ENCODE measurements at places on chromosomes 7 and 10. TPM values are rescaled to one million over a fixed set of nuclear protein-coding genes. Genes with fewer than 3 reads are reported as not detected.

The CALY gene
- not detected for total RNA-seq

The USP54 gene
- total RNA-seq = 67.9 TPM

The VWA2 gene
- 12.6 TPM for total RNA-seq

The COBL gene
- 30.4 TPM for total RNA-seq

The ZNF503 gene
- total RNA-seq = 25.1 TPM

The FAM24A gene
- total RNA-seq = not detected

DNA sequence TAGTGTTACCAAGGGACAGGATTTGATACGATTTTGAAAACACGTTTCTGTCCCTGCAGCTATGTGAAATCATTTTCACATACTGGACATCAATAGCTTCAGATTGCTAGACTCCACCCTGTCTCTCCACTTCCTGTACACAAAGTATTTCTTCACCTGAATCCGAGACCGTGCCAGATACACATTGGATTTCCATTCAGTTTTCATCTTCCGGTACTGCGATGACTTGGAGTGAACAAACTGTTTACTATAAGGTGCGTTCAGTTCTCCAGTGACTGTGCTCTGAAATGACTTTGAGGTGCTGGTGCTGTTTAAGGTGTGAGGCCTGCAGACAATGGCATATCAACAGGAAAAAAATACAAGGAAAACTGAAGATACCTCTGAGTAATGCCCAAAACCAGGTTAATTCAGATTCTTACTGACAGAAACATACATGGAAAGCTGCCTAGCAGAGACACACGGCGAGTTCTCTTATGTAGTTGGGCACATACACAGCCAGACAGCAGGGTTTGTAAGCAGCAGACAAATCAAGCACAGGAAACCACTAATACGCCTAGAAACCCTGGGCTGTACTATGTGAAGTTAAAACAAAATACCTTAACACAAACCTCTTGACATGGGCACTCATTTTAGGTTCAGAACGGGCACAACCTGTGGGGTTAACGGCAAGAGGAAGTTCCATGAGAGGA, 119.2 kb downstream of the GALNT11 start:
- no peak overlapping the region for H3K4me3 ChIP-seq
- H3K27ac ChIP-seq = no peak overlapping the region
- H3K36me3 ChIP-seq = peaks cover 84% of the 10 kb centered on the region
- no peaks in the 10 kb centered on the region for H3K27me3 ChIP-seq
- no peak for DNase-seq

DNA sequence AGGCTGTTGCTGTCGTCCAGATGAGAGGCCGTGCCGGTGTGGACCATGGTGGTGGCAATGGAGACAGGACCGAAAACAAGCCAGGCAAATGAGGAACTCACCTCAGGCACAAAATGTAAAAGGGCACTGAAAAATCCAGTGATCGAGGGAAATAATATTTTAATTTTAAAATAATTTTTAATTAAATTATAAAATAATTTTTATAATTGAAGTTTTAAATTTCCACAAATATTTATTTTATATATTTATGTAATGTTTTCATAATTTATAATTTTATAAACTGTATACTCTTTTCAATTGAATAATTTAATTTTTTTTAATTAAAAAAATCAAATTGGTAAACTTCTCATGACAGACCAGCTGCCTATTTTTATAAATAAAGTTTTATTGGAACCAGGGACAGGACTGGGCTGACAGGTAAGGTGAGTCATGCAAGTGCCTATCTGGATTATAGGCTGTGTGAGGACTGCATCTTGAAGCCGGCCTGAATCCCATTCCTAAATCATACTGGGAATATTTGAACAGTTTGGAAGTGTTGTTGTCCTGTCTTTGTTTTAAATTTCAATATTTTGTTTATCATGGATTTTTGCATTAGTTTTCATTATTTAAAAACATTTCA, 15.6 kb downstream of the ACSM6 start:
- H3K4me3 ChIP-seq = no peak overlapping the region
- H3K27me3 ChIP-seq = no peaks in the 10 kb centered on the region
- no peak for DNase-seq
- H3K4me1 ChIP-seq = no peaks in the 10 kb centered on the region
- H3K27ac ChIP-seq = no peak overlapping the region

GRCh38 chr7:20359341-20359963, 28.8 kb downstream of the ITGB8 start:
- no peak overlapping the region for H3K4me3 ChIP-seq
- H3K27me3 ChIP-seq = no peaks in the 10 kb centered on the region
- no peak overlapping the region for H3K27ac ChIP-seq
- no peak for DNase-seq
- no peaks in the 10 kb centered on the region for H3K4me1 ChIP-seq

- H3K27me3 ChIP-seq = no peaks in the 10 kb centered on the region
- no peak overlapping the region for H3K27ac ChIP-seq
- peaks cover 18% of the 10 kb centered on the region for H3K4me1 ChIP-seq
These were observed 244.8 kb downstream of the KCNMA1 start for GRCh38 chr10:77392851-77393250.

DNA sequence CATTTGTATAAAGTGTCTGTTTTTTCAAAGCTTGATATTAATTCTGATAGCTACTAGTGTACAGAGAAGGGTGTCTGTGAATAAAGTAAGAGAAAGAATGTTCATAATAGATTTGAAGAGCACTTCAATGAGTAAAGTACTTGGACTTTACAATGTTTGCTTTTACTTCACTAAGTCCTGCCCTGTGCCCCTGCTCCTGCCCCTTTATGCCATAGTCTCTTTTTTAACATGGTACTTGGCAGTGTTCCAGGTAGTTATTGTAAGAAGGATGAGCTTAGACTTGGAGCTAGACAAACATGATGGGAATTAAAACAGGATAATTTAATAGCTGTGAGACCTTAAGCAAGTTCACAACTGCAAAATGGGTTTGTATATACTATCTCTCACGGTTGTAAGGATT, 41.0 kb downstream of the ZEB1 start:
- no peaks in the 10 kb centered on the region for H3K27me3 ChIP-seq
- peaks cover 6% of the 10 kb centered on the region for H3K36me3 ChIP-seq
- no peak overlapping the region for H3K4me3 ChIP-seq

DNA sequence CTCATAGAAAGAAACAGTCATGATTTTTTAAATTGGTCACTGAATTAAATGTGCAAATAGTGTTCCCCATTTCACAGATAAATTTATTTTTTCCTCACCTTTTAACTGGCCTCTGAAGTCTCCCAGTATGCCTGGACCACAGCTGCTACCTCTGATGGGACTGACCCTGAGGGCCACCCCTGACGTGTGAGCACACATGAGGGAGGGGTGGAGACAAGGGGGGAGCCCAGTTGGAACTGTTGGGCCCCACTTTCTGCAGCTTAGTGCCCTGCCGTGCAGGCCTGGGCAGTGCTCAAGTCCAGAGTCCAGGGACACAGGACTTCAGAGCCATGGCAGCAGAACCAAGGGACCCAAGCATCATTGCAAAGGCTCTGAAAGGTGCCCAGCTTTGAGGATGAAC, 243.9 kb downstream of the GRID1 start:
- no peaks in the 10 kb centered on the region for H3K36me3 ChIP-seq
- H3K4me1 ChIP-seq = no peaks in the 10 kb centered on the region
- H3K27ac ChIP-seq = no peak overlapping the region
- no peaks in the 10 kb centered on the region for H3K27me3 ChIP-seq
- DNase-seq = no peak

GRCh38 chr10:97067716-97068391, 117.9 kb downstream of the SLIT1 start:
- DNase-seq = no peak
- no peaks in the 10 kb centered on the region for H3K36me3 ChIP-seq
- H3K4me1 ChIP-seq = no peaks in the 10 kb centered on the region
- no peak overlapping the region for H3K4me3 ChIP-seq

- no peaks in the 10 kb centered on the region for H3K36me3 ChIP-seq
- no peaks in the 10 kb centered on the region for H3K4me1 ChIP-seq
- no peak overlapping the region for H3K27ac ChIP-seq
- no peak for DNase-seq
- H3K4me3 ChIP-seq = no peak overlapping the region
- no peaks in the 10 kb centered on the region for H3K27me3 ChIP-seq
These were observed 763.7 kb upstream of the PHF14 start for GRCh38 chr7:10210000-10210399.

- H3K27ac ChIP-seq = no peak overlapping the region
- no peak overlapping the region for H3K4me3 ChIP-seq
- no peaks in the 10 kb centered on the region for H3K27me3 ChIP-seq
- no peaks in the 10 kb centered on the region for H3K4me1 ChIP-seq
- no peaks in the 10 kb centered on the region for H3K36me3 ChIP-seq
- DNase-seq = no peak
These were observed 179.5 kb upstream of the CXCL12 start for GRCh38 chr10:44564361-44564760.

GRCh38 chr10:16117305-16117695, 257.0 kb upstream of the MINDY3 start:
- no peak overlapping the region for H3K27ac ChIP-seq
- DNase-seq = no peak
- no peaks in the 10 kb centered on the region for H3K36me3 ChIP-seq
- no peaks in the 10 kb centered on the region for H3K27me3 ChIP-seq

GRCh38 chr7:23685731-23686130, 5.7 kb downstream of the FAM221A start:
- peaks cover 9% of the 10 kb centered on the region for H3K4me1 ChIP-seq
- H3K4me3 ChIP-seq = no peak overlapping the region

GRCh38 chr7:151322906-151323305, 18.7 kb upstream of the NUB1 start:
- no peaks in the 10 kb centered on the region for H3K4me1 ChIP-seq
- no peaks in the 10 kb centered on the region for H3K36me3 ChIP-seq

DNA sequence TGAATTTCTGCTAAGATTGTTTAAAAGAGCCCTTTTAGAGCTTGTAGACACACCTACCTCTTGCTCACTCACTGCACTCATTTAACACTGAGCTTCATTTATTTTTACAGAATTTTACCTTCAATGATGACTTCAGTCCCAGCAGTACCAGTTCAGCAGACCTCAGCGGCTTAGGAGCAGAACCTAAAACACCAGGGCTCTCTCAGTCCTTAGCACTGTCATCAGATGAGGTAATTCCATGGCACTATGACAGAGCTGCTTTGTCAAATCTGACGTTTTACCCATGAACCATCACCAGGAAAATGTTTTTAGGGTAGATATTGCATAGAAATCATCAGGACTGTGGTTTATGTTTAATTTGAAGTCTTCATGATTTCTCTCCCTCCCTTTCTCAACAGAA, 38.2 kb downstream of the PON1 start:
- no peaks in the 10 kb centered on the region for H3K36me3 ChIP-seq
- no peaks in the 10 kb centered on the region for H3K4me1 ChIP-seq
- H3K4me3 ChIP-seq = no peak overlapping the region
- no peaks in the 10 kb centered on the region for H3K27me3 ChIP-seq
- H3K27ac ChIP-seq = no peak overlapping the region

DNA sequence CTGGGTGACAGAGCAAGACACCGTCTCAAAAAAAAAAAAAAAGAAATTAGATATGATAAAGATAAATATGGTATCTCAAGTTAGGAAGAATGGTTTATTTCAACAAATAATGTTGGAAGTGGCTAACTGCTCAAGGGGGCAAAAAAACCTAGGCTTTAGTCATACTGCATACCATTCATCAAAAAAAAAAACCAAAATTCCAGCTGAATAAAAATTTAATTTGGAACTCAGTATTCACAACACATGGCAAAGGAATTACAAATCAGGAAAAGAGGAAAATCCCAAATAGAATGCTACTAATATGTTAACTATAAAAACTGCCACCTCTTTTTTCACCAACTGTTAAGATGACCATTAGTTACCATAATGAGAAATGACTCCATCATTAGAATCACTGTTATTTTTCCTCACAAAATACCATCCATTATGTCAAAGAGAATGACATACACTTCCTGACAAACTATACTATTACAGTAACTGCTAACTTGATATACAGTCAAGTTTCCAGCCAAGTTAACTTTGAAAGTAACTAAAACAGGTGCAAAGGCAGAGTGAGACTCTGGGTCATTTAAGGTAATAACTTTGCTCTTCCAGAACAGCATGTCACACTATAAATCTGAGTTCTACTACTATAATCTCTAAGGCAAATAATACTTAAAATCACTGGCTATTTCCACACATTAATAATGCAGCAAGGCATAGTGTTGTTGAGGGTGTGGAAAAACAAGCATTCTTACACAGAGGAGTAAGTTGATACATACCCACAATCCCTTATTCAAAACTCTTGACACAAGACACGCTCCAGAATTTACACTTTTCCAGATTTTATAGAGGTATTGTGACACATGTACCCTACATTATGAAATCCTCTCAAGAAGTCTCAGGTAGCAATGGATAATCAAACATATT, 10.2 kb downstream of the KBTBD2 start:
- no peak overlapping the region for H3K4me3 ChIP-seq
- peaks cover 78% of the 10 kb centered on the region for H3K4me1 ChIP-seq
- no peaks in the 10 kb centered on the region for H3K36me3 ChIP-seq
- DNase-seq = no peak
- H3K27me3 ChIP-seq = no peaks in the 10 kb centered on the region

DNA sequence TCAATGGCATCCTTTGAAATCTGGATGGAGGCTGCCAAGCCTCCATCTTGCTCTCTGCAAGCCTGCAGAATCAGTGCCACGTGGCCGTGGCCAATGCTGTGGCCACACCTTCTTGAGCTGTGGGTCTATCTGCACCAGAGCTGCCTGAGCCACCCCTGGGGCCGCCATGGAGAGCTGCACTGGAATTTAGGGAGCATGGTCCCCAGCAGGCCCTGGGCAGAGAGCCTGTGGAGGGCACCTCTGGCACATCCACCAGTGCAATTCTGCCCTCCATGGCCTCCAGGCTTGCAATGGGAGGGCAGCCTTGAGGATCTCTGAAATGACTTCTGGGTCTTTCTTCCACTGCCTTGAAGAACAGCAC, 55.6 kb upstream of the NKX6-2 start:
- H3K27ac ChIP-seq = no peak overlapping the region
- peak; percentile 24 for DNase-seq

DNA sequence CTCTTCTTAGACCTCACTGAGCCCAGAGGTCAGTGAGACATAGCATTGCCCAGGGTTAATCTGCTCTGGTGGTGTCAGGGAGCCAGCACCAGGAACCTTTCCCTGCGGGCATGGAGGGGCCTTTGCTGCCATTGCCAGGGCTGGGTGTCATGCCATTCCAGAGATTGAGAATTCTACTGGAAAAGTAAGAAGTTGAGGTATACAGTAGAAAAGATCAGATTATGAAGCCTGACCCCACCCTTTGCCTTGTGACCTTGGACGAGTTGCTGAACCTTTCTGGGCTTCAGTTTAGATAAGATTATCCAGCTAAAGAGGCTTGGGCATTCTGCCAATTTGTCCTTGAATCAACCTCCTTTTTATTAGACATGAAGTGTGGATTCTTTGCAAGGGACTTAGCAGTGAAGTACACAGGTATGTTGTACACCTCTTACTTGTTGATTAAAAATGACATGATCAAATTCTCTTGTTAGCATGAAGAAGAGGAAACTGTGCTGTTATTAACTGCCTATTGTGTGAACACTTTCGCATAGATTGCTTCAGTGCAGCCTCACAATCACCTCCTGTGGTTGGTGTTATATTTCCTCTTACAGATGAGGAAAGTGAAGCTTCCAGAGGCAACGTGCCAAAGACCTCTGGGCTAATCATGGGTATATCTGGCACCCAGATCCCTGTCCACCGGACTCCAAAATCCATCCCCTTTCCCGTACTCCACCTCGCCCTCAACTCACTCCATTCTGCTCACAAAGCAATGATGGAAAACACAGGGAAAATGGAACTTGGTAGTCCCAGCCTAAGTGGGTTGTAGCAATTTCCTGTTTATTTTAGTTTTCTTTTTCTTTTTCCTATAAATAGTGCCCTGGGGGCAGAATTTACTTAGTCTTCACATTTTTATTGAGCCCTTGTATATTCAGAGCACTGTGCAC, 151.3 kb downstream of the CAMK1D start:
- no peak overlapping the region for H3K4me3 ChIP-seq
- H3K27ac ChIP-seq = no peak overlapping the region
- H3K27me3 ChIP-seq = no peaks in the 10 kb centered on the region
- DNase-seq = peak; percentile 23

Measured in upper lobe of left lung (tissue), 6 donors.